Endothelial cell (in vitro differentiated cells): ENCODE measurements at places on chromosomes 3 and 15. TPM values are rescaled to one million over a fixed set of nuclear protein-coding genes. Genes with fewer than 3 reads are reported as not detected.
A peak's percentile ranks its signal among the peaks of the same experiment; 100 is the strongest.

GRCh38 chr3:6723205-6723604 is 137.7 kb upstream of the GRM7 start:
- no peak overlapping the region for H3K4me3 ChIP-seq
- H3K36me3 ChIP-seq = peaks cover 10% of the 10 kb centered on the region
- DNase-seq = no peak
- H3K27me3 ChIP-seq = no peaks in the 10 kb centered on the region
- H3K4me1 ChIP-seq = no peaks in the 10 kb centered on the region

GRCh38 chr3:197339841-197340520 is 41.6 kb upstream of the DLG1 start:
- no peaks in the 10 kb centered on the region for H3K36me3 ChIP-seq
- no peak overlapping the region for H3K4me3 ChIP-seq
- peaks cover 7% of the 10 kb centered on the region for H3K27me3 ChIP-seq
- peaks cover 10% of the 10 kb centered on the region for H3K4me1 ChIP-seq
- H3K27ac ChIP-seq = no peak overlapping the region
- no peak for DNase-seq

DNA sequence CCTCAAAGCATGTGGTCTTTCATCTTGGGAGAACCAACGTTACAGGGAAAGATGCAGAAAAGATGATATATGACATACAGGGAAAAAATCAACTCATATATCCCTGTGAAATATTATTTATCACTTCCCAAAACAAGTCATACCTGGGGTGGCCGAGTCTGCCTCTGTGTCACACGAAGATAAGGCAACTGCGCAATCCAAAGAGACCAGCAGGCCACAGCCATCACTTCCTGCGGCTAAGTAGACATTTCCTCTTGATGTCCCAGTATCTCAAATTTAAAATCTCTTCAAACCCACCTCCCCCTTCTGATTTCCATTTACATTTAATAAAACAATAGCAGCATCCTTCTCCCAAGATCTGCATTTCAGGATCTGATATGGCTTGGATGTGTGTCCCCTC is 71.5 kb downstream of the IGF2BP2 start:
- H3K4me1 ChIP-seq = peaks cover 41% of the 10 kb centered on the region
- DNase-seq = no peak
- peak overlapping the region; percentile 32 for H3K27ac ChIP-seq
- H3K27me3 ChIP-seq = peaks cover 18% of the 10 kb centered on the region
- H3K36me3 ChIP-seq = peaks cover 50% of the 10 kb centered on the region

DNA sequence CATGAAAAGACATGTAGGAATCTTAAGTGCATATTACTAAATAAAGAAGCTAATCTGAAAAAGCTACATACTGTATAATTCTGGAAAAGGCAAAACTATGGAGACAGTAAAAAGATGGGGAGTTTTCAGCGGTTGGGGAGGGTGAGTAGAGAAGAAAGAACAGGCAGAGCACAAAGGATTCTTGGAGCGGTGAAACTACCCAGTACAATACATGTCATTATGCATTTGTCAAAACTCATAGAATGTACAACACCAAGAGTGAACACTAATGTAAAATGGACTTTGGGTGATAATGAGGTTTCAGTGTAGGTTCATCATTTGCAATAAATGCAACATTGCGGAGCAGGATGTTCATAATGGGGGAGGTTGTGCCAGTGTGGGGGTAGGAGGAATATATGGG is 45.5 kb upstream of the CMSS1 start:
- no peaks in the 10 kb centered on the region for H3K4me1 ChIP-seq
- no peak overlapping the region for H3K27ac ChIP-seq
- H3K36me3 ChIP-seq = no peaks in the 10 kb centered on the region
- H3K4me3 ChIP-seq = no peak overlapping the region
- DNase-seq = no peak
- H3K27me3 ChIP-seq = no peaks in the 10 kb centered on the region

DNA sequence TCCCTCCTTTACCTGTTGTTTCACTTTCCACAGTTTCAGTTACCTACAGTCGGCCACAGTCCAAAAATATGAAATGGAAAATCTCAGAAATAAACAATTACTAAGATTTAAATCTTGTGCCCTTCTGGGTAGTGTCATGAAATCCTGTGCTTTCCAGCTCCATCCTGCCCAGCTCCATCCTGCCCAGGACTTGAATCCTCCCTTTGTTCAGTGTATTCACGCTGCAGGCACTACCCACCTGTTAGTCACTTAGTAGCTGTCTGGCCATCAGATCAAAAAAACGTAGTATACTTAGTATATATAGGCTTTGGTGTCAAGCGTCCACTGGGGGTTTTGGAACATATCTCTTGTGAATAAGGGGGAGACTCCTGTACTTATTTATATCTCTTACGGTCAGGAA is 329.0 kb upstream of the SEMA6D start:
- no peaks in the 10 kb centered on the region for H3K27me3 ChIP-seq
- H3K27ac ChIP-seq = no peak overlapping the region
- peaks cover 10% of the 10 kb centered on the region for H3K4me1 ChIP-seq
- no peaks in the 10 kb centered on the region for H3K36me3 ChIP-seq

GRCh38 chr15:65177901-65178300 is 7.2 kb downstream of the CLPX start:
- peaks cover 5% of the 10 kb centered on the region for H3K4me1 ChIP-seq
- no peak overlapping the region for H3K4me3 ChIP-seq
- no peaks in the 10 kb centered on the region for H3K27me3 ChIP-seq
- H3K27ac ChIP-seq = no peak overlapping the region

DNA sequence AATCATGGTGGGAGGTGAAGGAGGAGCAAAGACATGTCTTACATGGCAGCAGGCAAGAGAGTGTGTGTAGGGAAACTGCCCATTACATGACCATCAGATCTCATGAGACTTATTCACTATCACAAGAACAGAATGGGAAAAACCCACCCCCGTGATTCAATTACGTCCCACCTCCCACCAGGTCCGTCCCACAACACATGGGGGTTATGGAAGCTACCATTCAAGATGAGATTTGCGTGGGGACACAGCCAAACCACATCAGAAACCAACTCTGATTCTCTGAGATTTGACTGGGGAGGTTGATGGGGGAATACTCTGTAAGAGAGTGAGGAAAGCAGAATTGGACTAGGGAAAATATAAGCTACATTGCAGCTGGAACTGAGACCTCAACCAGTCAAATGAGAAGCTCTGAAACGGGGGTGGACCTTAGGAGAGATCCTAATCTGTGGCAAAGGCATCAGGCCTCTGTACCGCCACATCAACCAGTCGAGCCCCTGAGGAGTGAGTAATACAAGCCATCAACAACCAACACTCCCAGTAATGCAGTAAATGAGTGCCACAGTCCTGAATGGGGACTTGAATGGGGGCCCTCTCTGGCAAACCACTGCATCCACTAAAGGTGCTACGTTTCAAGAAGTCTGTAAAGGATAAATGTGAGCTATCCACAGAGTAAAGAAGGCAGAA is 207.9 kb upstream of the GADL1 start:
- no peaks in the 10 kb centered on the region for H3K27me3 ChIP-seq
- no peak overlapping the region for H3K27ac ChIP-seq
- no peak for DNase-seq
- no peaks in the 10 kb centered on the region for H3K36me3 ChIP-seq
- H3K4me1 ChIP-seq = peaks cover 6% of the 10 kb centered on the region

- peaks cover 3% of the 10 kb centered on the region for H3K27me3 ChIP-seq
- peaks cover 48% of the 10 kb centered on the region for H3K4me1 ChIP-seq
- H3K27ac ChIP-seq = no peak overlapping the region
- H3K4me3 ChIP-seq = no peak overlapping the region
Observed at GRCh38 chr3:71070497-71071463, 512.7 kb downstream of the FOXP1 start.

DNA sequence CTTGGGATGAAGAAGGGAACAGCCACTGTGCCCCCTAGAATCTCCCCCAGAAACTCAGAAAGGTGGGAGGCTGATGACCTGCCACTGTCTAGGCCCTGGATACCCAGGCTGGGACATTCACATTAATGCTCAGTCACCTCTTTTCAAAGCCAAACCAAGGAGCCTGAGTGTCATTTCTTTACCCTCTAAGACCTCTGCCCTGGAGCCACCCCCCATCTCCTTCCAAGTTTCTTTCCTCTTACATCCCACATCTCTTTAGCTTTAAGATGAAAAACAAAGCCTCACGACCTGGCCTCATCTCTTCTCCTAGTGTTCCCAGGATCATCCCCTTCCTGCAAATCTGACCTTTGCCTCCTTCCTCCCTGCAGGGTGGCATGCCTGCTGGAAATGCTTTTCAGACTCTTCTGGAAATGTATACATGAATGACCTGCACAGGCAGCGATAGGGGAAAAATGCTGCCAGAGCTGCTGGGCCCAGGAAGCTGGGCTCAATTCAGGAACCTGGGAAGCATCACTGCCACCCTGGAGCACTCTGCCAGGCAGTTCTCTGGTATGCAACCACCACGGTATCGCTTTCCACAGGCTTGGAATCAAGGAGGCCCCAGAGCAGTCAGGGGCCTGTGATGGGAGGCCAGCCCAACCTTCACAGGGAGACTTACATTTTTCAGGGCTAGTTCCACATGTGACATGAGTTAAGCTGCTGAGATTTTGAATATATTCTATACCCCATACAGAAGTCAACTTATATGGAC is 67.6 kb downstream of the DAPK2 start:
- H3K4me1 ChIP-seq = peaks cover 19% of the 10 kb centered on the region
- H3K4me3 ChIP-seq = no peak overlapping the region
- H3K27ac ChIP-seq = no peak overlapping the region
- H3K36me3 ChIP-seq = no peaks in the 10 kb centered on the region

DNA sequence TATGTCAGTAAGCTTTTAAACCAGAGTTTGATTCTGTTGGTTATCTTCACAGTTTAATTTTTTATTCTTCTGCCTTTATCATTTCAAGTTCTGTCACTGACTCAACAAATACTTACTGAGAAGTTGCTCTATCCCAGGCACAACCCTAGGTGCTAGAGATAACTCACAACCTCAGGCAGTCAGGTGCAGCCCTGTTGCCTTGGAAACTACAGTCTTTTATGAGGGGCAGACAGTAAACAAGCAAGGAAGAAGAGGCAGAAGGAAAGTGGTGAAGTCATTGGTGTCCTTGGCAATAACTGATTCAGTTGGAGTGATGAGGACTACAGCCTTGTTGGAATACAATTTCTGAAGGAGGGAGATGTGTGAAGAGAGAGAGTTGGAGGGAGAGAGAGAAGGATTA is 142.1 kb upstream of the LRTM1 start:
- H3K4me3 ChIP-seq = no peak overlapping the region
- H3K27me3 ChIP-seq = no peaks in the 10 kb centered on the region
- H3K27ac ChIP-seq = no peak overlapping the region
- no peak for DNase-seq

- H3K36me3 ChIP-seq = peaks cover 5% of the 10 kb centered on the region
- no peak for DNase-seq
- H3K27ac ChIP-seq = no peak overlapping the region
- peaks cover 19% of the 10 kb centered on the region for H3K4me1 ChIP-seq
- H3K4me3 ChIP-seq = no peak overlapping the region
Observed at GRCh38 chr3:10189557-10190354, 25.0 kb downstream of the IRAK2 start.

DNA sequence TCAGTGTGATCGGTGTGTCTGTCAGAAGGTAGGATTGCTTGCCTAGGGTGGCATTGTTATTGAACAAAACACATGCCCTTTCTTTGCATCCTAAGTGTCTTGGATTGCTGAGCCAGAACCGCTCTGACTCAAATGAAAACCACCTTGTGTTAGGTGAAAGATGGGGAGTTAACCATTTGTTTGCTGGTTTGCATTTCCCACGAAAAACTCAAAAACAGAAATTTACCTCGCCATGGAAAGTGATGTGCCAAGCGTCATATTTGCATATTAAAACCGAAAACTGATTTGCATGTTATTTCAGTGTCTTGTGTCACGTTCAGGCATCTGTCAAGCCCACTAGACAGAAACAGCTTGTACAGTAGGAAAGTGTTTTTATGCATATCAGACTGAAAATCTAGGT is 474.6 kb upstream of the TPRG1 start:
- no peak overlapping the region for H3K4me3 ChIP-seq
- DNase-seq = no peak
- H3K4me1 ChIP-seq = peaks cover 8% of the 10 kb centered on the region
- H3K27ac ChIP-seq = no peak overlapping the region
- H3K27me3 ChIP-seq = no peaks in the 10 kb centered on the region

DNA sequence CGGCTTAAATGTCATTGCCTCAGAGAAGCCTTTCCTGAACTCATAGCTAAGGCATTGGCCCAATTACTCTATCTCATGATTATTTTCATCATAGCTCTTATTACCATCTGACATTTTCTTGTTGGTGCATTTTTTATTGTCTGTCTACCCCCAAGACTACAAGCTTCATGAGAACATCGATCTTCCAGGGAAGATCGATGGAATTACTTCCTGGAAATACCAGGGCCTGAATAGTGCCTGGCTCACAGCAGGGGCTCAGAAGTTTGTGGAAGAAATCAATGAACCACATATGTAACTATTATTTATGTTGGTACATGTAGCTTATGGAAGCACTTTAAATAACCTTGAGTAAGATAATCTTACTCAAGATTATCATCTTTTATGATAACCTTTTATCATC is 7.7 kb upstream of the MEF2A start:
- peaks cover 15% of the 10 kb centered on the region for H3K4me1 ChIP-seq
- H3K36me3 ChIP-seq = peaks cover 3% of the 10 kb centered on the region
- H3K27me3 ChIP-seq = peaks cover 3% of the 10 kb centered on the region
- H3K27ac ChIP-seq = no peak overlapping the region
- DNase-seq = no peak
- H3K4me3 ChIP-seq = no peak overlapping the region

DNA sequence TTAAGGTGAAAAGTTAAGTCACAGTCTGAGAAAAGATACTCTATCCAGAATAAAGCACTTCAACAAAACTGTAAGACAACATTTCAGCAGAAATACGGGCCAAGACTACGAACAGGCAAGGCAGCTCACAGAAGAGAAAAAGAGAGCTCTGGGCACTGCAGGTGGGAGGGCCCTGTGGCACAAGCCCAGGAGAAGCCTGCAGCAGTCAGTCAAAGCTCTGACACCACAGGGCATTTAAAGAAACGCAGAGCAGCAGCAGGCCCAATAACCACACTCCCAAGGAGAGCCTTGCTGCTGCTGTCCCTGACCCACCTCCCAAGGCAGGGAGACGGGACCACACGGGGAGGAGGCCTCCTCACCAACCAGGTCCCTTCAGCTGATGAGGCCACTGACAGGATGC is 19.2 kb downstream of the CHSY1 start:
- H3K4me3 ChIP-seq = no peak overlapping the region
- H3K27me3 ChIP-seq = no peaks in the 10 kb centered on the region
- H3K4me1 ChIP-seq = no peaks in the 10 kb centered on the region
- H3K27ac ChIP-seq = no peak overlapping the region
- H3K36me3 ChIP-seq = peaks cover 9% of the 10 kb centered on the region
- no peak for DNase-seq

- H3K27ac ChIP-seq = no peak overlapping the region
- H3K36me3 ChIP-seq = no peaks in the 10 kb centered on the region
- no peak overlapping the region for H3K4me3 ChIP-seq
- H3K27me3 ChIP-seq = peaks cover 3% of the 10 kb centered on the region
- DNase-seq = no peak
Observed at GRCh38 chr15:71219645-71220044, 104.4 kb downstream of the THSD4 start.

The GOLGA8T gene
- 0.41 TPM for total RNA-seq

The TMEM212 gene
- not detected for total RNA-seq

The CAV3 gene
- total RNA-seq = not detected

The SI gene
- not detected for total RNA-seq

The GABRR3 gene
- total RNA-seq = not detected

The DNAJB8 gene
- not detected for total RNA-seq

The CX3CR1 gene
- 4.2 TPM for total RNA-seq

The ACKR2 gene
- 3.8 TPM for total RNA-seq

The NANOGP8 gene
- total RNA-seq = 0.64 TPM

The ROPN1 gene
- total RNA-seq = not detected

The PDZRN3 gene
- total RNA-seq = 1.3 TPM

The PYGO1 gene
- total RNA-seq = 1.5 TPM

The RAB6B gene
- total RNA-seq = 3.9 TPM
